Stimulated activated CD8-positive, alpha-beta memory T cell treated with anti-CD3 and anti-CD28 coated beads, Interleukin-7, amount 100 ng/mL, for 1 hour (primary cell): ENCODE measurements at places on chromosomes 11 and 22.

GRCh38 chr22:50729391-50730012, 8.5 kb upstream of the ACR start:
- DNase-seq: no peak

GRCh38 chr11:16347928-16348685, 8.2 kb downstream of the SOX6 start:
- DNase-seq: no peak

GRCh38 chr11:76918941-76919386, 58.2 kb downstream of the ACER3 start:
- no peak for DNase-seq

GRCh38 chr11:2933375-2934020, 4.3 kb upstream of the PHLDA2 start:
- no peak for DNase-seq

DNA sequence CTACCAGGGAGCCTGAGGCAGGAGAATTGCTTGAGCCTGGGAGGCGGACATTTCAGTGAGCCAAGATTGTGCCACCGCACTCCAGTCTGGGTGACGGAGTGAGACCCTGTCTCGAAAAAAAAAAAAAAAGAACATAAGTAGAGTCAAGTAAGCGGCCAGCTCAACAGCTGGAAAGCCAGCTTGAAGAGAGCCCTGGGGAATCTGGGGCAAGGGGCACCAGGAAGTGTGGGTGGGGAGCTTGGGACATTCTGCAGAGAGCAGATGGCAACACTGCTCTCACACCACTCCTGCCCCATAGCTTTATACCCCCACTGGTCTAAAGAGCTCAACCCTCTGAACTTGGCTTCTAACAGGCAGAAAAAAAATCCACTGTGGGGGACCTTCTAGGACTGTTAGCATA, 505.6 kb downstream of the BUD13 start:
- no peak for DNase-seq

GRCh38 chr22:37932821-37933578, 20.4 kb downstream of the C22orf23 start:
- no peak for DNase-seq

GRCh38 chr22:28296452-28296851, 377.4 kb upstream of the PITPNB start:
- no peak for DNase-seq

DNA sequence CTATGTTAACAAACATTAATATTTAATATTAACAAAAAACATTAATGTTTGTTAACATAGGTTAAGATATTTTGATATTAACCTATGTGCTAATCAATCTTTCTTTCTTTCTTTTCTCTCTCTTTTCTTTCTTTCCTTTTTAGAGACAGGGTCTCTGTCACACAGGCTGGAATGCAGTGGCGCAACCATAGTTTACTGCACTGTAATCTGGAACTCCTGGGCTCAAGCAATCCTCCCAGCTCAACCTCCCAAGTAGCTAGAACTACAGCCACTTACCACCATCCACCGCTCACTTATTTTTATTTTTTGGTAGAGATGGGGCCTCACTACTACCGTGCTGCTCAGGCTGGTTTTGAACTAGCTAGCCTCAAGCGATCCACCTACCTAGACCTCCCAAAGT, 13.2 kb downstream of the SIK3 start:
- no peak for DNase-seq

DNA sequence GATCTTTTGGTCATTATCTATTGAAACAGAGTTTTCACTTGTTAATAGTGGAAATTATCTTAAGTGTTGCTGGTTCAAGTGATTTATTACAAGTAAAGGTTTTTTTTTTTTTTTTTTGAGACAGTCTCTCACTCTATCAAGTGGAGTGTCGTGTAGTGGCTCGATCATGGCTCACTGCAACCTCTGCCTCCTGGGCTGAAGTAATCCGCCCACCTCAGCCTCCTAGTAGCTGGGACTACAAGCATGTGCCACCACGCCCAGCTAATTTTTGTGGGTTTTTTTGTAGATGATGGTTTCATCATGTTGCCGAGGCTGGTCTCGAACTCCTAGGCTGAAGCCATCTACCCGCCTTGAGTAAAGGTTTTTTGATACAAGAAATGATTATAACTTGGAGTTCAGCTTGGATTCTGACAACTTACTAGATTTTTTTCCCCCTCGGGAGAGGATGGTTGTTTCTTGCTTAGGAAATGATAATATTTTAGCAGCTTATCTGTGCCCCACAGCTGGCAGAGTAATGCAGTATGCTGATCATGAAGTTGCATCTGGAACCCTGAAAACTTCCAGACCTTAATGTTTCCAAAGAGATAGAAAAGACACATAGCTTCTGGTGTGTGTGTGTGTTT, 68.9 kb downstream of the MTMR3 start:
- DNase-seq: no peak

GRCh38 chr11:65448418-65449105, 26.0 kb downstream of the NEAT1 start:
- DNase-seq: no peak

DNA sequence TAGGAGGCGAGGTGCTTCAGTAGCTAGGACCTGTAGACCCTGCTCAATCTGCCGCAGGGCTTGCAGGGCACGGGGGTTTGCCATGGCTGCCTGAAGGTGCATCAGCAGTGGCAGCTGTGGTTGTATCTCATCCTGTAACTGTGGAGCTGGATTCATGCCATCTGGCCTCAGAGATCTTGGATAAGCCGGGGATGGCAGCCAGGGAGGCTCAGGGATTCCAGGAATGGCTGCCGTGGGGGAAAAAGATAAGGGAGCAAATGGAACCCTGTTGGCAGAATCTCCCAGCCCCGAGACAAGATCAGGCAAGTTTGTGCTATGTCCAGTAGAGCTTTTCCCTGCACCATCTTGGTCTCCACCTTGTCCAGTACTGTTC, 1.8 kb downstream of the UBQLN3 start:
- no peak for DNase-seq
